ENCODE measurements at places on chromosomes 11 and 22.
A peak's percentile ranks its signal among the peaks of the same experiment; 100 is the strongest.

- no peak for DNase-seq
Observed at GRCh38 chr11:34830648-34831047, 85.5 kb downstream of the APIP start.

DNA sequence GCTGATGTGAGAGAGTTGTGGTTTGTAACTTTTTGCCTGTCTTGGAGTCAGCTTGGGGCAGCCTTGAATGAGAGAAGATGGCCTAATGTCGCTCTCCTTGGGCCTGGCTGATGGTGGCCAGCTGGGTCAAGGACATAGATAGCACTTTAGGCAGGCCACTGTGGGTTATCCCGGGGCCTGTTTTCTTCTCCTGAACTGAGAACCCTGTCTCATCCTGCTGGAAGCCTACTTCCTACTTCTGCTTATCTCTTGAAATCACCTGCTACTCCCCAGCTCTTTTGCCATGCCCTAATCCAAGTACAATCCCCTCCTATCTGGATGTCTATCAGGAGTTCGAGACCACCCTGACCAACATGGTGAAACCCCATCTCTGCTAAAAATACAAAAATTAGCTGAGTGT is 49.5 kb downstream of the OSBP2 start:
- DNase-seq, result no peak

DNA sequence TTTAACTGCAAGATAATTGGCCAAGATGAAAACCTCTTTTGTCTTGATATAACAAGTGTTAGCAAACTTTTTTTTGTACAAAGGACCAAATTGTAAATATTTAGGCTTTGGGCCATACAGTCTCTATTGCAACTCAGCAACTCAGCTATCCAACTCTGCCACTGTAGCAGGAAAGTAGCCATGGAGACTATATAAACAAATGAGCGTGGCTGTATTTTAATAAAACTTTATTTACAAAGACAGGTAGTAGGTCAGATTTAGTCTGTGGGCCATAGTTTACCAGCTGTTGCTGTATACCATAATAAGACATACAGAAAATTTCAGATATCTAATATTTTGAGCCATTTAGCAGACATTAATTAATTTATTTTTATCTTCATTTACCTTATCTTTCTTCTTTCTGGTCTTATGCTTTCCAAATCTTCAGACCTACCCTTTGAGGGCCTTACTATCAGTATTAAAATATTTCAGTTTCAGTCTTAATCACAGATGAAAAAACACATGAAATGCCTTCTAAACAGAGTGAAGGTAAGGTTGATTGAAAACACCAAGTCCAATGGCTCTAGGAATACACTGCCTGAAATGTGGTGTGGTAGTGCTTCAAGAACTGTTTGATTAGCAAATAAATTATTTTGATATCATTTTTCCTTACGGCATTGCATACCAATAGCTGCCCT is 256.9 kb upstream of the CTSC start:
- DNase-seq, result no peak

- no peak for DNase-seq
Observed at GRCh38 chr11:130612291-130612851, 163.9 kb downstream of the ADAMTS15 start.

DNA sequence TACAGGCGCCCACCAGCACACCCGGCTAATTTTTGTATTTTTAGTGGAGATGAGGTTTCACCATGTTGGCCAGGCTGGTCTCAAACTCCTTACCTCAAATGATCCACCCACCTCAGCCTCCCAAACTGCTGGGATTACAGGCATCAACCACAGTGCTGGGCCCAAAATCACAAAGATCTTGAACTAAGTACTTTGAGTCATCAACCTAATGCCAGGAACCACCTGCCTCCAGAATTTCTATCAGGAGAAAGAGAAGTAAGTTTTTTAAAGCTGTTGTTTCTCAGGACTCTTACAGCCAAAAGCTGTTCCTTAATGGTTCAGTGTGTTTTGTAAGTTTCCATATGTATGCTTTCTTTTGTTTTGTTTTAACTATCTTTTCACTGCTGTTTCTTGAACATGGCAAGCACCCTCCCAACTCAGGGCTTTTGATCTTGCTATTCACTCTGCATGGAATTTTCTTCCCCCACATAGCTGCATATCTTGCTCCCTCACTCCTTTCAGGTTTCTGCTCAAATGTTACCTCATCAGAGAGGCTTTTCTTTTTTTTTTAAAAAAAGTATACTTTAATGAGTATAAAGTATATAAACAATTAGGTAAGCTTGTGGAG is 6.0 kb upstream of the PAK1 start:
- no peak for DNase-seq

- DNase-seq, result no peak
Observed at GRCh38 chr22:44389181-44389580, 76.4 kb upstream of the SHISAL1 start.

DNA sequence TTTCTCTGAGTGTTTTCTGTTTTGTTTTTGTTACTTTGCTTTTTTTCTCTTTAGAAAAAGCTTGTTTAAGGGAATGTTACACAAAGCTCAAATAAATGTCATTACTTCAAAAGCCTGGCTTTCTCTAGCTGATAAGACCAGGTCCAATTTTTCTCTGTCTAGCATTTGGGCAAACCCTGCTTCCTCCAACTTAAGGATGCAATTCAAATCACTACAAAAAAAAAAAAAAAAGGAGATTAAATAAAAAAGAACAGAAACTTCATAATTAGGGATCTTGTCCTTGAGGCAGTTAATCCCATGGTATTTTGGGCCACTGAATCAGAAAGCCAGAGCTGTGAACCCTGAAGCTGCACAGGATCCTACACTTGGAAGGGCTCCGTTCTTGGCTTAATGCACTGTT is 480.8 kb upstream of the KIRREL3 start:
- no peak for DNase-seq

GRCh38 chr11:61118406-61118805 is 16.1 kb downstream of the CD5 start:
- no peak for DNase-seq

DNA sequence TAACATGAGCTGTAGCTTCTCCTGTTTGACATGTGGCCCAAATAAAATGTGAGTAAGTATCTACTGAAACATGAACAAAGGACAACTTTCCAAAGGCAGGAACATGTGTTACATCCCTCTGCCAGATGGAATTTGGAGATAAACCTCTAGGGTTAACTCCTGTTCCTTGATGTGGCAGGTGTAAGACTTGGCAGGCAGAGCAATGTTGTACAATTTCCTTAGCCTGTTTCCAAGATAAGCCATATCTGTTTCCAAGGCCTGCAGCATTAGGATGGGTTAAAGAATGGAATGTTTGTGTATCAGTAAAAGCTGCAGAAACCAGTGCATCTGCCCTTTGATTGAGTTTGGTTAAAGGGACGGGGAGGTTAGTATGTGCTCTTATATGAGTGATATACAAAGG is 8.8 kb upstream of the DNAJB13 start:
- DNase-seq, result no peak

GRCh38 chr22:20052309-20053259 is 27.5 kb upstream of the DGCR8 start:
- no peak for DNase-seq

GRCh38 chr11:2731130-2732125 is 31.6 kb upstream of the KCNQ1OT1 start:
- DNase-seq, result no peak

GRCh38 chr22:25403284-25403810 is 161.1 kb upstream of the GRK3 start:
- no peak for DNase-seq

- no peak for DNase-seq
Observed at GRCh38 chr22:38614332-38615063, 41.7 kb downstream of the FAM227A start.

DNA sequence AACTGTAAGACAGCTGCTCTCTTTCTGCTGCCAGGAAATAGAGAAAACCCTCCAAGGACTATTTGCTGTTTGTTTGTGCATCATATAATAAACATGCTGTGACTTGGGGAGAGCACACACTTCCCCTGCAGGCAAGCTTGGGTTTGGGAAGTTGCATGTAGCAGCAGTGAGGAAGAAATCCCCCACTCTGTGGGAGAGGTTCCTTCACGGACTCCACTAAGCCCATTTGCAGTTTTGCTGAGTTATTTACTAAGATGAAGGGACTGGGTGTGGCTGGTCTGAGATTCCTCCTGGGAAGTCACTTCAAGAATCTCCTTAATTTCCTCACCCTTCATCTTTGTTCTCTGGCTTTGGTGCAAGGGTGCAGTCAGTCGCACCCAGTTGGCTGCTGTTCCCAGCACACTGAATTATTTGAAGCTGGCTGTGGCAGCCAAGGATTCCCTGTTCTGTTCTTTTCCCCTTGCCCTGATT is 104.9 kb downstream of the ARFGAP2 start:
- no peak for DNase-seq

DNA sequence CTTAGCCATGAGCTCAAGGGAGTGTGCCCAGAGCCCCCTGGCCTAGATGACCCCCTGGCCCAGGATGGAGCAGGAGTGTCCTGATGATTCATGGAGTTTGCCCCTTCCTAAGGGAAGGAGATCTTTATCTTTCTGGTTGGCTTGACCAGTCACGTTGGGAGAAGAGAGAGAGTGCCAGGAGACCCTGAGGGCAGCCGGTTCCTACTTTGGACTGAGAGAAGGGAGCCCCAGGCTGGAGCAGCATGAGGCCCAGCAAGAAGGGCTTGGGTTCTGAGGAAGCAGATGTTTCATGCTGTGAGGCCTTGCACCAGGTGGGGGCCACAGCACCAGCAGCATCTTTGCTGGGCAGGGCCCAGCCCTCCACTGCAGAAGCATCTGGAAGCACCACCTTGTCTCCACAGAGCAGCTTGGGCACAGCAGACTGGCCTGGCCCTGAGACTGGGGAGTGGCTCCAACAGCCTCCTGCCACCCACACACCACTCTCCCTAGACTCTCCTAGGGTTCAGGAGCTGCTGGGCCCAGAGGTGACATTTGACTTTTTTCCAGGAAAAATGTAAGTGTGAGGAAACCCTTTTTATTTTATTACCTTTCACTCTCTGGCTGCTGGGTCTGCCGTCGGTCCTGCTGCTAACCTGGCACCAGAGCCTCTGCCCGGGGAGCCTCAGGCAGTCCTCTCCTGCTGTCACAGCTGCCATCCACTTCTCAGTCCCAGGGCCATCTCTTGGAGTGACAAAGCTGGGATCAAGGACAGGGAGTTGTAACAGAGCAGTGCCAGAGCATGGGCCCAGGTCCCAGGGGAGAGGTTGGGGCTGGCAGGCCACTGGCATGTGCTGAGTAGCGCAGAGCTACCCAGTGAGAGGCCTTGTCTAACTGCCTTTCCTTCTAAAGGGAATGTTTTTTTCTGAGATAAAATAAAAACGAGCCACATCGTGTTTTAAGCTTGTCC is 14.3 kb downstream of the ADORA2A start:
- DNase-seq, result no peak

GRCh38 chr11:65390996-65391395 is 4.6 kb downstream of the FRMD8 start:
- no peak for DNase-seq

GRCh38 chr11:96841792-96842191 is 452.0 kb downstream of the JRKL start:
- DNase-seq, result no peak

DNA sequence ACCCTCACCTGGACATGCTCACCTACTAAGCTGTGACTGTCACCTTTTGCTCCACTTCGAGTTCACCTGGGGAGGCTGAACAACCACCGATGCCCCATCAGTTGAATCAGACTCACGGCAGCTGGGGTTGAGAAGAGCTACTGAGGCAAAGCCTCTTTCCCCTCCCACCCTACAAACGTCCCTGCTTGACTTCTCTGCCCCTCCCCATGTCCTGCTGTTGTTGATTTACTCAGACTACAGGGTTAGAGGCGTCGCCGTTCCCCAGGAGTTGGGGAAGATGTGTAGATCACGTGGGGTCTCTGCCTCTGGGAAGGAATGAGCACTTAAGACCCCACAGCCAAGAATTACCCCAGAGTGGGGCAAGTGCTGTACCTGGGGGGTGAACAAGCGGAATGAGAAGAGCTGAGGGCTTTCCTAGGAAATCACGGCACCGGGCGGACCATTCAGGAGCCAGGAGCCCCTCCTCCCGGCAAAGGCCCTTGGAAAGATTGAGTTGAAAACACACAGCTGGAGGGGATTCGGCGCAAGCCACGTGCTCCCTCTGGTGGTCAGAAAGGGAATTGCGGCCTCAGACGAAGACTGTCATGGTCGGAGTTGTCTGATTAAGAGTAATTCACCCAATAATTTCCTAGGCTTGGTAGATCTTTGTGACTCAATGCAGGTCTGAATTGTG is 7.0 kb downstream of the FXYD2 start:
- DNase-seq, result peak; percentile 86

GRCh38 chr11:125162743-125163142 is 1.8 kb upstream of the PKNOX2 start:
- DNase-seq, result no peak

DNA sequence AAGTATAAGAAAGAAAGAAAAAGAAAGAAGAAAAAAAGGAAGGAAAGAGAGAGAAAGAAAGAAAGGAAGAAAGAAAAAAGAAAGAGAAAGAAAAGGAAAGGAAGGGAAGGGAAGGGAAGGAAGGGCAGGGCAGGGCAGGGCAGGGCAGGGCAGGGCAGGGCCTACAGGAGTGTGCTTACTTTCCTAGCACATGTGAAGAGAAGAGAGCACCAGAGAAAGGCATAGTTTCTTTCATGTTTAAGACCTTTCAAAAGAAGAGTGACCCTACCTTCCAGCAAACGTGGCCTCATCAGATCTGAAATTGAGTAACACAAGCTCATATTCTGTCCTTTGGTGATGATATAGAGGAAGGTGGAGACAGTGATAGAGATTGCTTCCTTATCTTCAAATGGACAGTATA is 899.3 kb upstream of the RAG2 start:
- no peak for DNase-seq

GRCh38 chr22:37852418-37852817 is 3.2 kb downstream of the EIF3L start:
- no peak for DNase-seq

- DNase-seq, result no peak
Observed at GRCh38 chr11:116901211-116901610, 63.8 kb upstream of the APOA1 start.

- no peak for DNase-seq
Observed at GRCh38 chr11:8772571-8773519, 90.3 kb downstream of the RPL27A start.

DNA sequence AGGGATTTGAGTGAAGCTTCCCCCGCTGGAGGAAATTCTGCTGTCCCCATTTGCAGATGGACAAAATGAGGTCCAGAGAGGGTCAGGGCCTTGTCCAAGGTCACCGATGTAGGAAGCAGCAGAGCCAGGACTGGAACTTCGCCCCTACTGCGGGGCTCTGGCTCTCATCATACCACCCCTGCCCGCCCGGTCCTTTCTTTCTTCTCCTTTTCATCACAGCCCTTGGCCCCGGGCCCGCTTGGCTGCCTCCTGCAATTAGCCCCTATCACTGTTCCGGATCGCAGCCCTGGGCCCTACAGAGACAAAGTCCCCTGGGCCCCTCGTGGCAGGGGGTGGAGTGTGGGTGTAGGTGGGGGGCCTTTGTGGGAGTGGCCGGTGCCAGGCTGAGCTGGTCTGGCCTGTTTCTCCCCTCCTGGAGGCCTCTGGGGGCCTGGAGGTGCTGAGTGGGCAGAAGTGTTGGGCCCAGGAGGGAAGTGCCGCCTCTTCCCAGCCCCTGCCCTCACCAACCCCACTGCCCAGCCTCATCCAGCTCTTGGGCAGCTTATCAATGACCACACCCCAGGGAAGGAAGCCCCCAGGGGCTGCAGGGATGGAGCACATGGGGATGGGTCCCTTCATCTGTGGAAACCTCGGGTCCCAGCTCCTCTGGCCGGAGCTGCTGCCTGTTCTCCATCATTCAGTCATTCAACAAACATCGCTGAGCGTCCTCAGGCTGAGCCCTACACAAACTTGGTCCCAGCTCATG is 3.4 kb downstream of the EMID1 start:
- no peak for DNase-seq

All from CD4-positive, alpha-beta T cell treated with Interleukin-6 for 4 hours (primary cell).